ENCODE measurements at places on chromosomes 4 and X. TPM values are rescaled to one million over a fixed set of nuclear protein-coding genes. Genes with fewer than 3 reads are reported as not detected.
A peak's percentile ranks its signal among the peaks of the same experiment; 100 is the strongest.

Gene P2RY10
- total RNA-seq: not detected

Gene LRAT
- total RNA-seq: not detected

Gene VCX2
- total RNA-seq: not detected

Gene GRPR
- total RNA-seq: 0.40 TPM

Gene LANCL3
- total RNA-seq: 0.09 TPM

Gene FAM241A
- total RNA-seq: 8.7 TPM

Gene FRG2
- not detected for total RNA-seq

Gene HPGDS
- 0.38 TPM for total RNA-seq

GRCh38 chrX:40263014-40263560, 165.3 kb upstream of the BCOR start:
- DNase-seq: peak; percentile 37
- H3K27ac ChIP-seq: no peak overlapping the region
- H3K36me3 ChIP-seq: no peaks in the 10 kb centered on the region
- no peak overlapping the region for H3K4me3 ChIP-seq
- peaks cover 4% of the 10 kb centered on the region for H3K27me3 ChIP-seq

GRCh38 chrX:72011734-72012133, 101.1 kb downstream of the NHSL2 start:
- H3K36me3 ChIP-seq: no peaks in the 10 kb centered on the region
- H3K4me3 ChIP-seq: no peak overlapping the region
- no peak for DNase-seq
- peaks cover 12% of the 10 kb centered on the region for H3K27me3 ChIP-seq
- no peak overlapping the region for H3K27ac ChIP-seq
- H3K4me1 ChIP-seq: no peaks in the 10 kb centered on the region

- no peaks in the 10 kb centered on the region for H3K36me3 ChIP-seq
- H3K4me3 ChIP-seq: no peak overlapping the region
- H3K27me3 ChIP-seq: no peaks in the 10 kb centered on the region
- no peak overlapping the region for H3K27ac ChIP-seq
- H3K4me1 ChIP-seq: no peaks in the 10 kb centered on the region
Observed at GRCh38 chr4:125703443-125703842, 388.7 kb downstream of the FAT4 start.

- no peak overlapping the region for H3K27ac ChIP-seq
- H3K4me1 ChIP-seq: no peaks in the 10 kb centered on the region
- H3K36me3 ChIP-seq: no peaks in the 10 kb centered on the region
- DNase-seq: no peak
- H3K27me3 ChIP-seq: no peaks in the 10 kb centered on the region
Observed at GRCh38 chr4:114273238-114273637, 293.8 kb upstream of the ARSJ start.

GRCh38 chr4:36133086-36133485, 111.2 kb downstream of the ARAP2 start:
- no peaks in the 10 kb centered on the region for H3K36me3 ChIP-seq
- DNase-seq: no peak
- no peak overlapping the region for H3K27ac ChIP-seq
- H3K4me1 ChIP-seq: no peaks in the 10 kb centered on the region
- H3K4me3 ChIP-seq: no peak overlapping the region

- DNase-seq: no peak
- peaks cover 66% of the 10 kb centered on the region for H3K36me3 ChIP-seq
- no peaks in the 10 kb centered on the region for H3K27me3 ChIP-seq
- H3K4me3 ChIP-seq: no peak overlapping the region
Observed at GRCh38 chr4:17635056-17635455, 20.6 kb downstream of the MED28 start.

- no peaks in the 10 kb centered on the region for H3K4me1 ChIP-seq
- no peak for DNase-seq
- H3K4me3 ChIP-seq: no peak overlapping the region
Observed at GRCh38 chr4:138576684-138577083, 334.5 kb upstream of the SLC7A11 start.

DNA sequence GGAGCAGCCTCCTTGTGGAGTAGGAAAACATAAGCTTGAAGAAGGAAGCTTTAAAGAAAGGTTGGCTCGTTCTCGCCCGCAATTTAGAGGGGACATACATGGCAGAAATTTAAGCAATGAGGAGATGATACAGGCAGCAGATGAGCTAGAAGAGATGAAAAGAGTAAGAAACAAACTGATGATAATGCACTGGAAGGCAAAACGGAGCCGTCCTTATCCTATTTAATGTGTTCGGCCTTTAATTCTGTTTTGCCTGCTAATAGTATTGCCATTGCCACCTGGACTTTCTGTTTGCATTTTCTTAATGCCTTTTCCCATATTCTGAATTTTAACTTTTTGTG, 1.4 kb downstream of the TCEAL1 start:
- no peak for DNase-seq
- no peaks in the 10 kb centered on the region for H3K4me1 ChIP-seq
- no peaks in the 10 kb centered on the region for H3K36me3 ChIP-seq
- H3K4me3 ChIP-seq: peak overlapping the region; percentile 57
- H3K27ac ChIP-seq: peak overlapping the region; percentile 83

DNA sequence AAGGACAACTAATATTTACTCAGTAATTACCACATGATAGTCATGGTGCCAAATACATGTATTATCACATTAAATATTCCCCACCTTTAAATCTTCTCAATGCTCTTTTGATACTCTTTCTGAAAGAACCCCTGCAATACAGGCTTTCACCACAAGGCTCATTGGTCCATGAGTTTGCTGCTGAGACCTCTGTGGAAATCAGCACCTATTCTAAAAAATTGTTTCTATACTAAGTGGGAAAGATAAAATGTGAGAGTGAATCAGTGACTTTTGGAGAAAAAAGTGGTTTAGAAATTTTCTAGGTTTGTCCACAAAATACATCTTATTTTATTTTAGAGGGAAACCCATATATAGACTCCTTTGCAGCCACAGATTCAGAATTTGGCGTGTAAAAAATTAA, 257.3 kb downstream of the ZIC3 start:
- DNase-seq: no peak
- peaks cover 5% of the 10 kb centered on the region for H3K27me3 ChIP-seq
- H3K36me3 ChIP-seq: no peaks in the 10 kb centered on the region
- H3K27ac ChIP-seq: no peak overlapping the region

GRCh38 chrX:35040871-35041270, 98.3 kb downstream of the FAM47B start:
- no peaks in the 10 kb centered on the region for H3K27me3 ChIP-seq
- H3K27ac ChIP-seq: no peak overlapping the region
- H3K4me1 ChIP-seq: no peaks in the 10 kb centered on the region

- no peak for DNase-seq
- H3K4me3 ChIP-seq: no peak overlapping the region
- H3K27ac ChIP-seq: no peak overlapping the region
- H3K36me3 ChIP-seq: no peaks in the 10 kb centered on the region
Observed at GRCh38 chrX:38060331-38060878, 54.1 kb downstream of the SYTL5 start.

- H3K4me3 ChIP-seq: no peak overlapping the region
- H3K27ac ChIP-seq: no peak overlapping the region
- no peaks in the 10 kb centered on the region for H3K27me3 ChIP-seq
- H3K4me1 ChIP-seq: peaks cover 2% of the 10 kb centered on the region
- H3K36me3 ChIP-seq: peaks cover 68% of the 10 kb centered on the region
Observed at GRCh38 chr4:2938906-2939305, 24.3 kb downstream of the NOP14 start.

DNA sequence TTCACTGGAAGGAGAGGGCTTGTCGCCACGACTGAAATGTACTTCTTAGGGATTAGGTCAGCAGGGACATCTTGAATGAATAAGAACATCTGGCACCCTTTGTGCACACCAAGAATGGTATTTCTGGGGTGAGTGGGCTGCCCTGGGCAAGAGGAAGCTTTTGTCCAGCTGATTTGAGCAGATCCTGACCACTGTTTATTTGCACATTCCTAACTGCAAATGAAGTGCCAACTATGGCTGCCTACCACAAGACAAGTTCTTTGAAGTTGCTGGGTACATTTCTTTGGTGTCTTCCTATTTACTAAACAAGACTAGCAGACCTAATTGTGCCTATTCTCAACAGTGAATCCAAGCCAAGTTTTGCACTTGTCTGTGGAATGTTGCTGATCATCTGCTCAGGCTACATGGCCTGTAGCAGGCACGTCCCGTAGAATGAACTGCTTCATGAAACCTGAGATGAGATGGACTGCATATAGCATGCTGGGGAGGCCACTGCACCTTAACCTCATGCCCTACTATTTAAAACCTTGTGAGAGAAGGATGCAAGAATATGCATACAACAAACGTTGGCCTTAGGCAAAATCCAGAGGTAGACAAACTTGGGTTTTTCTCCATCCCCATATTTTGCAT, 45.0 kb downstream of the PIR start:
- H3K4me3 ChIP-seq: no peak overlapping the region
- H3K36me3 ChIP-seq: peaks cover 7% of the 10 kb centered on the region
- H3K4me1 ChIP-seq: no peaks in the 10 kb centered on the region
- H3K27me3 ChIP-seq: no peaks in the 10 kb centered on the region
- no peak for DNase-seq

GRCh38 chrX:72268597-72269365, 8.3 kb downstream of the RPS4X start:
- no peaks in the 10 kb centered on the region for H3K27me3 ChIP-seq
- no peak overlapping the region for H3K4me3 ChIP-seq
- H3K36me3 ChIP-seq: peaks cover 43% of the 10 kb centered on the region
- no peaks in the 10 kb centered on the region for H3K4me1 ChIP-seq
- no peak overlapping the region for H3K27ac ChIP-seq

DNA sequence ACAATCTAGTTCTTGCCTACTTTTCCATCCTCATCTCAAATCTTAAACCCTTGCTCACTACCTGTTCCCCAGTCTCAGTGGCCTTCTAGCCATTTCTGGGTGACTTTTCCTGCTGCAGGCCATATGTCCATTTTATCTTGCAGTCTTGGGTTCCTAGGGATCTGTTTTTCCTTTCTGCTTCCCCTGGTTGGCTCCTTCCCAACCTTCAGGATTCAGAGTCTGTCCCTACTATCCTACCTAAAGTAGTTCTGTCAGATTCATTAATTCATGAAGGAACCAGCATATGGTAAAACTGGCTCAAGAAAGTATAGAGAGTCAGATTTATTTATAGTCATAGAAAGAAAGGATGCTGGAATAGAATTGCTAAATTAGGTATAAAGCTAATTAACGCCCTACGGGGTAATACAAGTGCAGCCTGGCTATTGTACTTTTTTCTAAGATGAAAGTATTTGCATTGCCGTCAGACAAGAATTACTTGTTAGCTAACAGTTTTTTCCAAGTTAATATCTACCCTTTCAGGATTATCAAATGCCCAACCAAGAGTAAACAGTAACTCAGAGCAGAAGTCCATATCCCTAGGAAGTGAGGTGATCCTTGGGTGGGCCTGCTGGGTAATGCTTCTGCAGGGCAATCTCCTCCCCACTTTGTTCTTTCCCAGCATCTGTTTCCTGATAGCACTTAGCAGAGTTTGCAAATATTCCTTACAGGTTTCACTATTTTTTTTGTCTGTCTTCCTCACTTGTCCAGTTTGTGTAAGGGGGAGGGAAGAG, 63.6 kb downstream of the REPS2 start:
- H3K4me1 ChIP-seq: no peaks in the 10 kb centered on the region
- DNase-seq: no peak
- H3K36me3 ChIP-seq: no peaks in the 10 kb centered on the region
- no peaks in the 10 kb centered on the region for H3K27me3 ChIP-seq
- no peak overlapping the region for H3K4me3 ChIP-seq
- no peak overlapping the region for H3K27ac ChIP-seq

DNA sequence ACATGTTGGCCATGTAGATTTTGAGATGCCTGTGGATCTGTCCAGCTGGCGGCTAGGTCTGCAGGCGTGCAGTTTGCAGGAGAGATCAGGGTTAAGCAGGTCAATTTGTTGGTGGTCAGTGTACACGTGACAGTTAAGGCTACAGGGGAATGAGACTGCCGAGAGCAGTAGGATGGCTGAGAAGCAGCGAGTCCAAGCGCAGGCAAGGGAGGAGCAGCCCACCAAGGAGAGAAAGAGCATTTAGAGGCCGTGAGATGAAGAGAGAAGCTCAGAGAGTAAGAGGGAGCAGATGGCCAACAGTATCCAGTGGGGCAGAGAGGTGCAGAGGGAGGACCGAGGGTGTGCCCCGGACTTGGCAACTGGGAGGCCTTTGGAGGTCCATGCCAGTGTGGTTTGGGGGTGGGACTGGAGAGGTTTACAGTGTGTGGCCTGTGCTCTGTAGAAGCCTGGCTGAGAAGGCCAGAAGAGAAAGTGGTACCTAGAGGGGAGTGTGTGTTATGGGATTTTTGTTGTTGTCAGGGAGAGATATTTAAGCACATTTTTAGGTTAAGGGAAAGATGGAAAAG, 18.4 kb downstream of the SNX25 start:
- H3K36me3 ChIP-seq: no peaks in the 10 kb centered on the region
- H3K27ac ChIP-seq: no peak overlapping the region
- no peak for DNase-seq
- H3K27me3 ChIP-seq: no peaks in the 10 kb centered on the region

DNA sequence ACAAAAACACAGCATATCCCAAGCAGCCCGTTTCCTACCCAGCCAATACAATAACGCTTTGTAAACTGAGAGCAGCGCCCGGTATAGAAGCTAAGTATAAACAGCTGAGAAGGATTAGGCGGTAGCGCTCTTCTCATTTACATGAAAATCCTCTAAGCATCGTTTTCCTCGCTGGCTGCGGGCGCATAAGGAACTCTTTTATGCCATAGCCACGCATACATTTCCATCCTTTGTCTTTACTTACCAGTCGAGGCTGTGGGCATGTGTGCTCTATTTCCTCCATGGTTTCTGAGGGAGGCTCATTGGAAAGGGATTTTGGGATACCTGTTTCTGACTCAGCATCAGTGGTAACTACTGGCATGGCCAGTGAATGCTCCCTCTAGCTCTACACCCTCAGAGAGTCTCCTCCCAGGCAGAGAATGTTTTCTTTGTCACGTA, 383 bp downstream of the PCYT1B start:
- H3K4me1 ChIP-seq: no peaks in the 10 kb centered on the region
- no peaks in the 10 kb centered on the region for H3K36me3 ChIP-seq
- no peak for DNase-seq
- no peaks in the 10 kb centered on the region for H3K27me3 ChIP-seq
- H3K27ac ChIP-seq: no peak overlapping the region
- H3K4me3 ChIP-seq: peak overlapping the region; percentile 30

GRCh38 chr4:81562093-81562492, 90.4 kb upstream of the RASGEF1B start:
- no peaks in the 10 kb centered on the region for H3K27me3 ChIP-seq
- H3K4me3 ChIP-seq: no peak overlapping the region

DNA sequence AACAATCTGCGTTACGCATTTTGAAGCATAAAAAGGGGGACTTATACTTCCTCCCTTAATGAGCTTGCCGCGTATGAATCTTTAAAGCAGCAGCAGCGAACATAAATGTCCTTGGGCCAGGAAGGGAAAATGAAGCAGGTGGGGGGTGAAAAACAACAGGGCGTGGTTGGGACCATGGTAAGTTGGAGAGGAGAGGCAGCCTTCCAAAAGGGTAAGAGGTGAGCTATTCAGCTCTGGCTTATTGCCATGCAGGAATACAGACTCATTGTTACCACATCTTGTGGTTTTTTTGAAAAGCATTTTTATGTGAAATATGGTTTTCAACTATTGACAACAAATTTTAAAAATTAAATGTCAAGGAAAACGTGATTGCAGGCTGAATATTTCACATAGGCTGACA, 710.7 kb upstream of the FAM241A start:
- H3K4me1 ChIP-seq: no peaks in the 10 kb centered on the region
- DNase-seq: no peak
- H3K27me3 ChIP-seq: no peaks in the 10 kb centered on the region
